Omental fat pad (tissue), 4 donors: ENCODE measurements at places on chromosomes 1 and 21.

DNA sequence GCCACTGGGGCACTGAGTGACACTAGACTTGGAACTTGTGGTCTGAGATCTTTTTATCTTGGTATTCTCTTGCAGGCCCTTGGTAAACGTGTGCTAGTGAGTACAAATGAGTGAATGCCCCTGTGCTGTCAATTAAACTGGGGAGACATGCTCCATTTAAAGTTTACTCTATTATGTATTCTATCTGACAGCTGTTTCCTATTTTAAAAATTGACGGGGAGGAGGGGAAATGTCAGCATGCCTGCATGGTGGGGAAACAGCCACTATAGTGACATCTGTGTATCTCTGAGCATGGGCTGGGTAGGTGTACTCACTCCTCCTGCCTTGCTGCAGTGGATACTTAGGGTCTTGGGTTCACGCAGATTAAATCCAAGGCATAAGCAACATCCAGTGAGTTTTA lies 59.0 kb upstream of the IKBKE start:
- DNase-seq: no peak

DNA sequence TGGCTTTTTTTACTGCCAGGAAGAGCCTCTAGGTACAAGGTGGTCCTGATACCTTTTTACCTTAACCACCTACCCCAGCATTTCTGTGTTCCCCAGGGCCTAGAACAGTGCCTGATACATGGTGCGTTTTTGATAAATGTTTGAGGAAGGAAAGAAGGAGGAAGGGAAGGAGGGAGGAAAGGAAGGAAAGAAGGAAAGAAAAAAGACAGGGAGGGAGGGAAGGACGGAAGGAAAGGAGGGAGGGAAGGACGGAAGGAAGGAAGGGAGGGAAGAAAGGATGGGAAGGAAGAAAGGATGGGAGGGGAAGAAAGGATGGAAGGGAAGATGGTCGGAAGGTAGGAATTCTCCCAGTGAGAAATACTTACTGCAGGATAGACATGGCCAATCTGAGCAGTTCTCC lies 12.0 kb upstream of the MAGOH start:
- no peak for DNase-seq

DNA sequence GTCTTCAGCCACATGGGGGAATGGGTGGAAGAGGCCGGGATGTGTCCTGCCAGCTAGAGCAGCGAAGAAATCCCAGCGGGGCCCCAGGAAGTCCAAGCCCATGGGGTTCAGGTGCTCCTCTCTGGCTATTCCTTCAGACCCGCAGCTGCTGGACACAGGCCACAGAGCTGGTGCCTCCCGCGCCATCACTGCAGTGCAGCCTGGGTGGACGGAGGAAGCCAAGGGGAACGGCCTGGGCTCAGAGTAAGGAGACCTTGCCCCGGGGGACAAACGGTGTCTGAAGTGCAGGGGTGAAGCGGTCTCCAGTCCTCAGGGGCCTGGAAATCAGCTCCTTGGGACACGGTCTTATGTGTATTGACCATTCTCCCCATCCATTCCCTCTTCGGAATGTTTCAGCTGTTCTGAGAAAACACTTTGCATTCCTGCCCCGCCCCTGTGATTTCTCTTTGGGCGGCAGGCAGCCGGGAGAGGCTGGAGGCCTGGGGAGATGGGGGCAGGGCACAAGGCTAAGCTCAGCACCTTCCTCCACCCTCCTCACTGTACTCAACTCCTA lies 18.4 kb downstream of the MTHFR start:
- DNase-seq: no peak

DNA sequence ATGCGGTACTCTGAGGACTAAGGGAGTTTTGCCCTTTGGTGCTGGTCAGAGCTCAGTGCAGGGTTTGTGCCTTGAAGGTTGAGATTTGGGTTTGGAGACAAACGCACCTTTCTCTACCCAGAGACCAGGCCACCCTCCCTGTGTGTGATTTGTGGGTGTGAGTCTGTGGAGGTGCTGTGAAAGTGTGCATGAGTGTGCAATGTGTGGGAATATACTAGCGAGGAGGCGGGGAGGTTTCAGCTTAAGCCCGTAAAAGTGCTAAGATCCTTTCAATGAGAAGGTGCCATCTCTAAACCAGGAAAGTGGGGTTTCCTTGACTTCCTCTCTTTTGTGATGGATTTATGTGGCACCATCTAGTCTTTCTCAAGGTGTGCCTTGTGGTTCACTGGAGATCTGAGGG lies 225.7 kb downstream of the HHAT start:
- no peak for DNase-seq

DNA sequence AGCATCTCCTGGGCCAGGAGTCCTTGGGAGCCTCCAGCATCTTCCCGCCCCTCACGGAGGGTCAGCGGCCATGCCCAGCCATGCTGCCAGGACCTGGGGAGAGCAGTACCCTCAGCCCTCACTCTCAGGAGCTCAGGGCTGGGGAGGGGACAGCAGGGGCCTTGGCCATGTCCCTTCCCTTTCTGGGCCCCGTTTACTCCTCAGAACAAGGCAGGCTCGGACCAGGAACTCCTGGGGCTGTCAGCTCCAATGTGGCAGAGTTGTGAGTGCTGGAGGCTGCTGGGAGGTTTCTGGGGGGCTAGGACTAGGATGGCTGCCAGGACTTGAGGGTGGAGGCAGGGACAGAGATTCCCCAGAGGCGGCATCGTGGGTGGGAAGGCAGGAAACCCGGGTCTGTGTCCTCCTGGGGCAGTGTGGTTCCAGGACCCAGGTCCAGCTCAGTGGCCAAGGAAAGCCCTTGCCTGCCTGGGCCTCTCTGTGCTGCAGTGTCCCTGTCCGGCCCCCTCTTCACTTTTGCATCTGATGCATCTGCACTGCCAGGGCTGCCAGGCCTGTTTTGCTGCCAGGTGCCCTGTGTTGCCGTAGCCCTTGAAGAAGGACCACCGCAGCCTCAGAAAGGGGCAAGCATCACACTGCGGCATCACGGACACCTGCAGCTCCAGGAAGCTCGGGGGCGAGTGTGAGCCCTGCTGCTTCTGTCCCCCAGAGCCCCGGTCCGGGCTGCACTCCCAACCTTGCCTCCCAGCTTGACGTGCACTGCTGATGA lies 223.9 kb downstream of the CAMTA1 start:
- no peak for DNase-seq

DNA sequence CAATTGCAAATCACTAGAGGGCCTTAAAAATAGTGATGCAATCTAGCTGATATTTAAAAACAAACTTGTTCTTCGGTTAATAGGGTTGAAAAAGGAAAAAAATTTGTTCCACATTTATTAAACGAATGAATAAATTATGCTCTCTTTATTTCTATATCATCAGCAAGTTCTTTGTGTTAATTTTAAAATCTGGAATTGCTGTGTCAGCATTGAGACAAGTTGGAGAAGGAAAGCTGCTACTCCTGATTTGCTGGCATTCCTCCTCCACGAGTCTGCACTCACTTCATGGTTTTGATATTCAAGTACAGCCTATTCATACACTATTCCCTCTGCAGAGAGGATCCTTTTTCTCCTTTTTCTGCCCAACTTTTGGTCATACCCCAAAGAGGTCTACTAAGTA lies 117.6 kb downstream of the MRPL39 start:
- no peak for DNase-seq

- DNase-seq: no peak
Measured at GRCh38 chr1:237672748-237673147, 218.0 kb downstream of the ZP4 start.

DNA sequence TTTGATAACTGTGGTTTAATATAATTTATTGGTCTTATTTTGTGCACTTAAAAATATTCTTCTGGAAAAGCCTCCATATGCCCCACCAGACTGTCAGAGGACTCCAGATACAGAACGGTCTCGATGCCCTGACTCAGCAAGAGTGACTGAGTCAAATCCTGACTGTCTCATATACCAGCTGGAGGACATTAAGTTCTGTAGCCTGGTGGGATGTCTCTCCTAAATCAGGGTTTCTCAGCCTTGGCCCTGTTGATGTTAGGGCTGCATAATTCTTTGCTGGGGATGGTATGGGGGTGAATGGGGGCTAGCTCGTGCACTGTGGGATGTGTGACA lies 67.7 kb upstream of the TLR5 start:
- DNase-seq: no peak

GRCh38 chr1:31122741-31123140 lies 57.2 kb upstream of the PUM1 start:
- DNase-seq: no peak

DNA sequence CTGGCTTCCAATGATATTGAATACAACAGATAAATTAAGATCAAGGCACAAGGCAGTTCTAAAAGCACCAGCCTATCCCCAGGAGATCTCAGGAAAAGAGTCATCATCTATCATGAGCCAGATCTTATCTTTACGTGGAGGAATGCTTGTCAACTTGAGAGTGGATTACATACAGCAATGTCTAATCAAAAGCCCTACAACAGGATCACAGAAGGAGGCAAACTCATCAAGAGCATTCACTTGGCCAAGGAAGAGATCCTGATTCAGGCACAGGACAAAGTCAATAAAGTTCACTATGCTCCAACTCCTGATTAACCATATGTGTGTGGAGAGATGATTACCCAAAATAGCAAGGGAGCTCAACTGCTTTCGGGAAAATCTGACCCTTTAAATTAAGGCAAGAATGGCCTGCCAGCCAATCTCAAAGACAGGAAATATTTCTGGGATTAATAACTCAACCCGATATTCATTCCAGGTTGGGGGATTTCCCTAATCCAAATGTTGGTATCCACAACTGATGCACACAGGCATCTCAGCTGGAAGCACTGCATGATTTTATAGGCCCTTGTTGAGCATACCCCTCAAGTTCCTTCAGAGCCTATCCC lies 33.7 kb downstream of the TBX15 start:
- no peak for DNase-seq

DNA sequence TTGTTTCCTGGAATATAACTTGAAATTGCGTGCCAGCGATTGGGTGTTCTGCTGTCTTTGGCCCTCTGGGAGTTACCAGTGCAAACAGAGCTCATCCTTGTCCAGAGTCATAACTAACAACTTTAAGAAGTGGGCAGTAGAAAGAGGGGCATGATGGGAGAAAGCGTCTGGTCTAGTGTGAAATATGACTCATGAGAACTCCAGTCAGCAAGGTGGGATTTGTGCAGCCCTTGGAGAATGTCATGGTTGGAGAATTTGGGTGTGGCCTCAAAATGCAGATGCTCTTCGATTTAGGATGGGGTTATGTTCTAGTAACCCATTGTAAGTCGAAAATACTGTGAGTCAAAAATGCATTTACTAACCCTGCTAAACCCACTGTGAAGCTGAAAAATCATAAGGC lies 12.9 kb downstream of the ATP1B1 start:
- no peak for DNase-seq

DNA sequence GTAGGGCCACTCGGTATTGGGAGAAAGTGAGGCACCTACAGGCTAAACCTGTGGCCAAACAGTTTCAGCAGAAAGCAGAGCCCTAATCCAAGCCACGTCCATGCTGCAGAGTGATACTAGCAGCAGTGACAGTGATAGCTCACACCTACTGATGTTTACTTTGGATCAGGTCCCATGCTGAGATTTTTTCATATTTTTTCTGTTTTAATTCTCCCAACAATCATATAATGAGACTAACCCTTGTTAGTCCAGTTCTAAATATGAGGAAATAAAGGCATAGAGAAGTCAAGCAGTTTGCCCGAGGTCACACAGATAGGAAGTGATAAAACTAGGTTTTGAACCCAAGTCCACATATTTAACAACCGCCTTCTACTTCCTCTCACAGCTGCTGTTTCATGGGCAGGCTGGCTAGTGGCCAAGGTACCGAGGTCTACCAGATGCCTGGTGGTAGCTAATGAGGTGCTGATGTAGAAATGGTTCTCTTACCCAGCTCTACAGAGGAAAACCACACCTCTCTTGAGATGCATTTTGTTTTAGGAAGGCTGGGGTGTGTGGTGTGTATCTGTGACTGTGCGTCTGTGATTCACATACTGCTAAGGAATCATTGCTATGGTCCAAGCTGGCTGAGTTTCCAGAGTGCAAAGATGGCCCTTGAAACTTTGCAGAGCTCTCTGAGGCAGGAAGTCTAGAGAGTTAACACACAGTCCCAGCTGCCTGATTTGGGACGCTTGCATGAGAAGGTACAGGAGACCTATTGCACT lies 80.3 kb upstream of the ARTN start:
- DNase-seq: no peak

- DNase-seq: no peak
Measured at GRCh38 chr21:43355925-43356289, 71.0 kb downstream of the SIK1 start.

DNA sequence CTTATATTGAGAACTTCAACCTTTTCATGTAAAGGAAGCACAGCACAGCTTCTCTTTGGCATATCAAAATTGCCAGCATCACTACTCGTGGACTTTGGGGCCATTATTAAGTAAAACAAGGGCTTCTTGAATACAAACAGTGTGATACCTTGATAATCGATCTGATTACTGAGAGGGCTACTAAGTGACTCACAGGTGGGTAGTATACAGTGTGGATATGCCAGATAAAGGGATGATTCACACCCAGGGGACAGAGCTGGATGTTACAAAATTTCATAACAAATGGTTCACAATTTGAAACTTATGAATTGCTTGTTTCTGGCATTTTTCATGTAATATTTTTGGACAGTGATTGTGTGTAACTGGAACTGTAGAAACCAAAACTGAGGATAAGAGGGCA lies 15.4 kb downstream of the HDAC1 start:
- no peak for DNase-seq

DNA sequence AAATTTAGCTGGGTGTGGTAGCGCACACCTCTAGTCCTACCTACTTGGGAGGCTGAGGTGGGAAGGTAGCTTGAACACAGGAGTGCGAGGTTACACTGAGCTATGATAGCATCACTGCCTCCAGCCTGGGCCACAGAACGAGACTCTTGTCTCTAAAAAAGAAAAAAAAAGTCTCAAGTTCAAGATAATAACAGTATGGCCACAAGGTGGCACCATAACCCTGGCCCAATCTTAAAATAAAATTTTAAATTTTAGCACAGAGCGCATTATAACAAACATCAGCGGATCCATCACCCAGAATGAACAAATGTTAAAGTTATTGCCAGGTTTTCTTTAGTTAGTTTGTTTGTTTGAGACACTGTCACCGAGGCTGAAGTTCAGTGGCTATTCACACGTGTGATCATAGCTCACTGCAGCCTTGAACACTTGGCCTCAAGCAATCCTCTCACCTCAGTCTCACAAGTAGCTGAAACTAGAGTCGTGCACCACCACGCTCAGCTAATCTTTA lies 2.9 kb upstream of the HTR6 start:
- DNase-seq: no peak

DNA sequence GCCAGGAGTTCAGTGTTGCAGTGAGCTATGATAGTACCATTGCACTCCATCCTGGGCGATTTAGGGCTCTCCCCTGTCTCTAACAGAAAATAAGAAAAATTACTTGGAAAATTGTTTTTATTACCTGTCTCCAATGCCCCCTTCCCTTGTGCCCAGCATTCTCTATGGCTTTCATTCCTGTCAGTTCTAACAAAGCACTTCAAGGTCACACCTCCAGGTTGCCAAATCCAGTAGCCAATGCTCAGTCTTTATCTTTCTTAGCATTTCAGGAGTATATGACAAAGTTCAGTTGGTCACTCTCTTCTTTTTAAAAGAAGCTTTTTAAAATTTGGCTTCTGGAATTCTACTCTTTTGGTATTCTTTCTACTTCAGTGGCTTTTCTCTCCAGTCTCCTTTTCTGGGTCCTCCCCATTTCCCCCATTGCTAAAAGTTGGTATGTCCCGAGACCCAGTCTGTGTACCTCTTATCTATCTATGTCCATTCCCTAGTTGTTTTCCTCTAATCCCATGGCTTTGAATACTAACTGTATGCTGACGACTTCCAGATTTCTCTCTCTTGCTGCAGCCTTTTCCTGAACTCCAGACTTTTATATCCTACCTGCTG lies 69.9 kb downstream of the LAMC1 start:
- DNase-seq: no peak

- no peak for DNase-seq
Measured at GRCh38 chr1:61520401-61520800, 204.5 kb downstream of the TM2D1 start.
